BJ (cell line): ENCODE measurements at places on chromosomes 4 and X.

DNA sequence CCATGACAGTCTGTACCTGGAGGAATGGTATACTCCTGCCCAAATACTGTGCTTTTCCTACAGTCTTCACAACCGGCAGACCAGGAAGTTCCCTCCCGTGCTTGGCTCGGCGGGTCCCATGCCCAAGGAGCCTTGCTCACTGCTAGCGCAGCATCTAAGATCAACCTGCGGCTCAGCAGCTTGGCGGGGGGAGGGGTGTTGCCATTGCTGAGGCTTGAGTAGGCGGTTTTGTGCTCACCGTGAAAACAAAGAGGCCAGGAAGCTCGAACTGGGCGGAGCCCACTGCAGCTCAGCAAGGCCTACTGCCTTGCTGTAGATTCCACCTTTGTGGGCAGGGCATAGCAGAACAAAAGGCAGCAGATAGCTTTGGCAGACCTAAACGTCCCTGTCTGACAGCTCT lies 152.7 kb downstream of the TEX11 start:
- DNase-seq = no peak

DNA sequence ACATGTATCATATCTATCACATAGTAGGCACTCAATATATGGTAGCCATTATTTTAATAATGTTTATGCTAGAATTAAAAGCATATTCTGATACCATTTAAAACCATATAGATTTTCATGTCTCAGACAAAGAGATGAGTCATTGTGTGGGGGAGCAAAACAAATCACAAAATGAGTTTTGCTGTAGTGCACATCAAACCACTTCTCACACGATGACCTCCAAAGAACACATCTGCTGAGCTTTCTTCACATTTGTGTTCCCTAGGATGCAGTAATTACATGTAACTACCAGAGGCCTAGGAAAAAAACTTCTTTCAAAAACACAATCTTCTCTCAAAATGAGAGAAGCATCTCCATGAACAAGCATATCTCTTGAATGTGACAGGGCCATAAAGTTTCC lies 56.1 kb upstream of the BRS3 start:
- DNase-seq = no peak

DNA sequence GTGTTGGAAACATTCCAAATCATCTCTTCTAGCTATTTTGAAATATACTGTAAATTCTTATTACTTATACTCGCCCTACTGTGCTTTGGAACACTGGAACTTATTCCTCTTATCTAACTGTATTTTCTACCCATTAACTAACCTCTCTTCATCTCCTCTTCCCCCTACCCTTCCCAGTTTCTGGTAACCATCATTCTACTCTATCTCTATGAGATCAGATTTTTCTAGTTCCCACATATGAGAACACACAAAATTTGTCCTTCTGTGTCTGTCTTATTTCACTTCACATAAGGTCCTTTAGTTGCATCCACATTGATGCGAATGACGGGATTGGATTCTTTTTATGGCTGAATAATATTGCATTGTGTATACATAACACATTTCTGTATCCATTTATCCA lies 1003.8 kb upstream of the INTU start:
- no peak for DNase-seq

DNA sequence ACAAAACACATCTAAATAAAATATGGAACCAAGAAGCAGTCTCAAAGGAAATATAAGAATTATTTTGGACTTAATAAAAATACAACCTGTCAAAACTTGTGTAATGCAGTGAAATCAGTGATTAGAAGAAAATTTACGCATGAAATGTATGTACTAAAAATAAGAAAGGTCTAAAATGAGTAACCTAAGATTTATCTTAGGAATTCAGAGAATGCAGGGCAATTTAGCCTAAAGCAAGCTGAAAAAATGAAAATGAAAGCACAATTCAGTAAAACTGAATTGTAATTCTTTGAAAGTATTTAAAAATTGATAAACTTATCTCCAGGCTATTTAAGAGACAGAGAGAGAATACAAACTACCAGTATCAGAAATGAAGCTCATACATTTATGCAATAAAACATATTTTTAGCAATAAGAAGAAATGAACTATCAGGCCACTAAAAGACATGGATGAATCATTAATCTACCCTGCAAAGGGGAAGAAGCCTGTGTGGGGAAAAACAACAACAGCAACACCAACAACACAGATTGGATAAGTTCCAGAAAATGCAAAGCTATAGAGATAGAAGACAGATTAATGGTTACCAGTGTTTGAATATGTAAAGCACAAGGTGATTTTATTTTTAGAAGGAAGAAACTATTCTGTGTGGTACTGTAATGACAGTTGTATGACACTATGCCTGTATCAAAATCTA lies 442.0 kb upstream of the ADGRL3 start:
- DNase-seq = no peak

DNA sequence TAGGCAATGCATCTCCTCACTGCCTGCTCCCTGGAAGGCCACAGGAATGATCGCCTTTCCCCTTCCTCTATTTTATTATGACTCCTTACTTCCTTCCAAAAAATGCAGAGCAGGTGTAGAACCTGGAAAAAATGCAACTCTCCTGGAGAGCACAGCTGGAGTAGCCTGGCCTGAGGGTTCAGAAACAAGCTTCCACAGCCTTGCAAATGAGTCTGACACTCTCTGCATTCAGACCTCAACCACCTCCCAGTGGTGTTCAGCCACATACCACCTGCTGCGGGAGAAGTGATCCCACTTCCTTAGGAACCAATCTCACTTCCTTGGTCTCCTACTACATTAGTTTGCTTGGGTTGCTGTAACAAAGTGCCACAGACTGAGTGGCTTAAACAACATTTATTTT lies 368.1 kb upstream of the NOCT start:
- DNase-seq = no peak

DNA sequence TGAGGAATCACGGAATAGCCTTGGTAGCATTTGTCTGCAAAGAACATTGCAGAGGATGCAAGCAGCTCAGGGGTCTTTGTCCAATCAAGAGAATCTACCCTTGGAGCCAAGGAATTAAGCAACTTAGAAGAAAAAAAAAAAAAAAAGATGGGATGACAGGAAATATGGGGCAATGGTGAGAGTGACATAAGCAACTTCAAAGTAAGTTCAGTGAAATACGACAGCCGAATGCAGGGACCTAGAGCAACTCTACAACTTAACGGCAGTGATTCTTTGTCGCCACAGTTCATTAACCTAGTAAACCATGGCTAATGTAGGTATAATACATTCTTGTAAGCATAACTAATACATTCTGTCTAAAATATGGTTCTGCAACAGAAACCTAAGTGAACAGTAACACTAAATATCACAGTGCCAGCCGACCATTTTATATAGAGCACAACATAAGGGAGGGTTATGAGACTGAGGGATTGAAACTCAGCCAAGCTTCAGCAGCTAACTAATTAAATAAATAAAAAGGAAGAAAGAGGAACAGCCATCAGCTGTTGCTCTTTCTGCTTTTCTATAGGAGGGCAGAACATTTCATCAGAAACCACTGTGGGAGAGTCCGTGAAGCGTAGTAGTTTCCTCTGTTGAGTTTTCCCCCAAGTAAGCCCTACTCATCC lies 74.7 kb downstream of the PPARGC1A start:
- DNase-seq = no peak

- no peak for DNase-seq
These were observed 56.6 kb upstream of the BCOR start for GRCh38 chrX:40154250-40154852.

DNA sequence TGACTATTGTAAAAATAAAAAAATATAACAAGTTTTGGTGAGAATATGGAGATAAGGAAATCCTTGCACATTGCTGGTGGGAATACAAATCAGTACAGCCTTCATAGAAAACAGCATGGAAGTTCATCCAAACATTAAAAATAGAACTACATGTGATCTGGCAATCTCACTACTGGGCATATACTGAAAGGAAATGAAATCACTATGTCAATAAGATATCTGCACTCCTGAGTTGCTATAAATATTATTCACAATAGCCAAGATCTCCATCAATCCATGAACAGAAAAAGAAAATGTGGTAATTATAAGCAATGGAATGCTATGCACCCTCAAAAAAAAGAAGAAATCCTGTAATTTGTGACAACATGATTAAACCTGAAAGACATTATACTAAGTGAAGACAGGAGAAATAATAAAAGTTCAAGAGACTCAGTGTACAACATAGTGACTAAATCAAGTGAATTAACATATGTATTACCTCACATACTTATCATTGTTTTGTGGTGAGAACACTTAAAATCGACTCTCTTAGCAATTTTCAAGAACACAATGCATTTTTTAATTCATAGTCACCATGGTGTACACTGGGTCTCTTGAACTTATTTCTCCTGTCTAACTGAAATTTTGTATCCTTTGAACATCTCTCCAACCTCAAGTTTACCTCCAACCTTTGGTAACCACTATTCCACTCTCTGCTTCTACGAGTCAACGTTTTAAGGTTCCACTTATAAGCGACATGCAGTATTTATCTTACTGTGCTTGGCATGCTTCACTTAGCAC lies 1703.7 kb upstream of the AGA start:
- DNase-seq = no peak

- DNase-seq = peak; percentile 8
These were observed 136.2 kb downstream of the PPP3CA start for GRCh38 chr4:101211146-101211553.

- DNase-seq = peak; percentile 4
These were observed 282.9 kb downstream of the USP46 start for GRCh38 chr4:52376132-52376704.

DNA sequence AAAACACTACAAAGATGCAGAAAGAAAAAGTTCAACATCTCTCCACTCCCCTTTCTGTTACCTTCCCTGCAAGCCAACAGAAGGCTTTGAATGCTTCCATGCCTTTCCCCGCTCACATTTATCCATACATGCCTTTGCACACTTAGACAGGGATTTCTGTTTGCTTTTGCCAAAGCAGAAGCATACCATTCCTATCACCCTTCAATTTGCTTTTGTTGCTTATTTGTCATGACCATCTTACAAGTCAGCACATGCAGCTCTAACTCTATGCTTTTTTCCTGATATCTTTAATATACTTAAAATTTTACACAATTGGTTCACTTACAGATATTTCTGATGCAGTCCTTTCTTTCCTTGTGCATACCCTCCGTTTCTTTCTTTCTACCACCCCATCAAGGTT lies 169.6 kb downstream of the CORIN start:
- no peak for DNase-seq

GRCh38 chr4:122010610-122011009 lies 58.8 kb upstream of the TRPC3 start:
- no peak for DNase-seq

- DNase-seq = no peak
These were observed 170.8 kb upstream of the SPANXN4 start for GRCh38 chrX:142854970-142855369.

- no peak for DNase-seq
These were observed 92.1 kb upstream of the RAB40AL start for GRCh38 chrX:102845020-102845419.

DNA sequence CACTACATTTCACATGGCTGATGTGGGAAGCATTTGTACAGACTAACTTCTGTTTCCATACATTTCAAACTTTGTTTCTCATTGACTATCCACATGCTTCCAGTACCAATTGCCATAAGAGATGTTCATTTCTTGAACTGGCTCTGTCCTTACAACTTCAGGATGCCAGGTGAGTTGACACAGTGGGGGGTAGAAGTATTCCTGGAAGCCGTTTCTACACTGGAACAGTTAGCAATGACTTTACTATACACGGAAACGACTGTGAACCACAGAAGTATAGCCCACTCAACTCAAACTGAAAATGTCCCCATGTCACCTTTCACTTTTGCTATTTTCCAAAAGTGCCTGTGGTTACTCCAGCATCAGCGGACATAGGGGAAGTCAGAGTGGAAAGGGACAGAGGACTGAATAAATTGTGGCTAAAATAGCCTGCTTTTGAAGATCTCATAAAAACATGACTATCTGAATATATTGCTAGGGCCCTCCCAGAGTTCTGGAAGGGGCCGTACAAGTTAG lies 38.0 kb upstream of the DSPP start:
- DNase-seq = no peak

DNA sequence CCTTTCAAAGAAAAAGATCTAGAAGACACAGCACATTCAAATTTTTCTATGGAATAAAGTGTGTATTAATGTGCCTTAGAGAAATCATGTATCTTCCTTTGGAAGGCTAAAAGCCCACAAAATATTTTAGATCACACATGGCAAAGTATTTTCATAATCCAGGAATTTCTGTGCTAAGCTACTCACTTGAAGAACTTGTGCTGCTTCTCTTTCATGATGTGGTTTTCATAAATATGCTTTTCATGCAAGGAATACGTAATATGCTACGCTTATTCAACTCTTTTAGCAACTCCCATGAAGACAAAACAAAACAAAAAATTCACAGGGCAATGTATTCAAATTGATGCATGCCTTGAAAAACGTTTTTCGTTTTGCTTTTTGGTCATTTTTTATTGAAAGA lies 125.6 kb downstream of the ARHGAP24 start:
- DNase-seq = no peak

DNA sequence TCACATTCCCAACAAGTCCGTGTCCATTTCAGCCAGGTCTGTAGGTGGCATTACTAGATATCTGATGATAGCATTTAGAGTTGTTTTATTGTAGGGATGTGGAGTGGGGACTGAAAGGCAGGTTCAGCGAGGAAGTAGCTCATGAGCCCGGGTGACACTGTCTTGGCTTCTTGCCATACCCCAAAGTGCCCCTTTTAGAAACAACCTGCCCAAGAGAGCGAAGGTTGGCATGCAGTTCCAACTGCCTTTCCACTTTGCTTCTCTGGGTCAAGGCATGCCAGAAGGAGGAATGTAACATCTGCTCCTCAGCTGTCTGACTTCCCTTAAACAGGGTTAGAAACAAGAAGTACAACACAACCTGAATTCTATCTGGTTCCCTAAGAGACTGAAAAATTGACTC lies 9.0 kb downstream of the GRIA3 start:
- no peak for DNase-seq

- DNase-seq = no peak
These were observed at the start of gene ANXA3 for GRCh38 chr4:78551420-78552351. Gene ANXA3, plus strand, starts transcription at chr4:78551770. Its CDS starts 2,704 bp downstream, at chr4:78554474.

DNA sequence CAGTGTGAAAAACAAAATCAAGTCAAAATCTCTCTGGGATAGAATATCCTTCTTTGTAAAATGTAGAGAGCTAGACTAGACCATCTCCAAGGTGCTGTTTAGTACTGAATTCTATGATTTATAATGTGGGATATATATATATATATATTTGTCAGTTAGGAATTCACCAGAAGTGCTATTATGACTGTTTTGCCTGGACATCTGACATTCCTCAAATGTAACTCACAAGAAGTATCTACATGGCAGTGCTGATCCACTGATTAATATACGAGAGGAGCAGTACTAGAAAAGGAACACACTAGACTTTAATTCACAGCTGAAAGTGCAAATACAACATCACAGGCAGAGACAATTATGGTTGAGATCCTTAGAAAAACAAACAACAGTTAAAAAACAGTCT lies 208.9 kb downstream of the GBA3 start:
- no peak for DNase-seq

- DNase-seq = no peak
These were observed 63.6 kb downstream of the SMIM20 start for GRCh38 chr4:25977397-25978170.

- DNase-seq = no peak
These were observed 93.6 kb upstream of the MYOZ2 start for GRCh38 chr4:119041951-119042560.

- no peak for DNase-seq
These were observed 15.7 kb upstream of the RNF128 start for GRCh38 chrX:106710771-106711170.

GRCh38 chr4:41202820-41203568 lies 11.3 kb downstream of the APBB2 start:
- no peak for DNase-seq
